ENCODE measurements at places on chromosomes 7 and 10.

GRCh38 chr7:106358103-106358663, 73.4 kb upstream of the NAMPT start:
- DNase-seq, result no peak

- no peak for DNase-seq
Observed at GRCh38 chr7:154583454-154583853, 419.5 kb downstream of the PAXIP1 start.

DNA sequence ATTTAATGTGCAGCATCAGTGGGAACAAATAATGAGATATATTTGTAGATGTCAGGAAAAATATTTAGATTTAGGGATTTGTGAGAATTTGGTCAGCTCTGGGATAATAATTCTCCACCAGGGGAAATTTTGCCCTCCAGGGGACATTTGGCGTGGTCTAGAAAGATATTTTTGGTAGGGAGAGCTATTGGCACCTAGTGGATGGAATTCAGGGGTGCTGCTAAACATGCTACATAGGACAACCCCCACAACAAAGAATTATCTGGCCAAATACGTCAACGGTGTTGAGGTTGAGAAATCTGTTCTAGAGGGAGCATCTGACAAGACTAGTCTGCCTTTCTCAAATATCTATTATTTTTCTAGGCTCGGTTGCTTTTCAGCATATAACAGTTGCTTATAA, 2.1 kb downstream of the ADK start:
- no peak for DNase-seq

DNA sequence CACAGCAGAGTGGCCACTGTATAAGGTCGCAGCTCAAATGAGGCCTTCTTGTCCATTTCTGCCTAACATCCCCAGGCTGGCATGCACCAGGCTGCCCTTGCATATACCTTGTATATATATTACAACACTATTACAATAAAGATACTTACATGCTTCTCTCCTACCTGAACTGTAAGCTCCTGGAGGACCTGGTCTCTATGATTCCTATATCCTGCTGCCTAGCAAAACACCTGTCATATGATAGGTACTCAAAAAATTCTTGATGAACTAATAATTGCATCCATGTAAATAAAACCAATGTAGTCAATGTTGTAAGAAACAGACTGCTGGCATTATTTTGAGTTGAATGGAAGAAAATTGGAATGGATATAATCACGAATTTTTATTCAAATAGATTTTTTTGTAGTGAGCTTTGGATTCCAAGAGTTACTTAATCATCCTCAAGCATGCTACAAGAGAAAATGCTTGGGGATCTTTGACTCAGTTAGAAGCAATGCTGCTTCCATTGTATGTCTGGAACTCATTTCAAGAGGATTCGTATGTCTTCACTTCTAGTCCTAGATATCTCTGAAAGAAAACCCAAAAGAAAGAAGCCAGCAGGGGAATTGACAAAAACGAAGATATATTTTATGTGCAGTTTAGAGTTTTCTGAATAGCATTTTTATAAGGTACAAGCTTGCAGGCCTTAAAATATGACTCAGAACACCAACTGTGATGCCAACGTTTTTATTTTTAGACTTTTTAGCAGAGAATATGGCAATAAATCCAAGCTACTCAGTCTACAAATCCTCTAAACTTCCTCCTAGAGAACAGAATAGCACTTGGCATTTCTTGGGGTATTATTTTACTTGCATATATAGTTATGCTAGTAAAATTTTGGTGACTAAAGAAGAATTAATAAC, 53.1 kb downstream of the OSBPL3 start:
- DNase-seq, result no peak

GRCh38 chr7:39211581-39211980, 233.9 kb downstream of the POU6F2 start:
- no peak for DNase-seq

- DNase-seq, result no peak
Observed at GRCh38 chr10:132535065-132535651, 2.4 kb upstream of the INPP5A start.

DNA sequence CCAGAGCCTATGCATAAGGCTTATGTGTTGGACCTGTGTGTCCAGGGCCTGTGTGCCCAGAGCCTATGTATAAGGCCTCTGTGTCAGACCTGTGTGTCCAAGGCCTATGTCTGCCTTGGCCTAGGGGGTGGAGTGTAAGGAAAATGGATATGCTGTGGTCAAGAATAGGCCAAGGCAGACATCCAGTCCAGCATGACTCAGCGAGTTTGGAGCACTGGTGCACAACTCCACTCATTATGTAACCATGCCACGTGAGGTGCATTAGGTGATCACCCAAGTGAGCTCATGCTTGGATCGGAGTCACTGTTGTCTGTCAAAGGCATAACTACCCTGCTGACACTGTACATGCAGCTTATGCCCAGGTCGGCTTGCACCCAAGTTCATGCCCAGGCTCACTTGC, 238.9 kb downstream of the CACNA2D1 start:
- no peak for DNase-seq

DNA sequence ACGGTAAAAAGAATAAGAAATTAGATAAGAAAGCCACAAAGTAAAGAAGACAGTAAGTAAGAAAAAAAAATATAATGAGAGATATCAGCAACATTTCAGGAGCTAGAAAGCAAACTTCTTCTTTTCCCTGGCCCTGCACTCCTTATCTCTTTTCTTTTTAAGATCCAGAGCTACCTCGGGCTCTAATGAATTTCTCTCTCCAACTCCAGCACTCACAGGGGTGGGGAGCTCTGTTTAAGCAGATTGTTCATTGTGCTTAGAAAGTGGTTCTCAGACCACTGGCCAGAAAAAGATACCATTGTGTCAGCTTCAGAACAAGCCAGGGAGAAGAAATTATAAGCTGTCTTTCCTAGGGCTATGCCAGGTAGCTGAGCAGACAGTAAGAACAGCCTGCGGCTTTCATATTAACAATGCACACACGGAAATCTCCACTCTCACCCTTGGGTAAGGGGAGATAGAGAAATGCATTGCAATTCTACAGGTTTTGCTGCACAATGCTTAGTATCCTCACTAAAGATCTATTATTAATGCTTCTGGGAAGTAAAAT, 19.3 kb downstream of the OR2F1 start:
- no peak for DNase-seq

DNA sequence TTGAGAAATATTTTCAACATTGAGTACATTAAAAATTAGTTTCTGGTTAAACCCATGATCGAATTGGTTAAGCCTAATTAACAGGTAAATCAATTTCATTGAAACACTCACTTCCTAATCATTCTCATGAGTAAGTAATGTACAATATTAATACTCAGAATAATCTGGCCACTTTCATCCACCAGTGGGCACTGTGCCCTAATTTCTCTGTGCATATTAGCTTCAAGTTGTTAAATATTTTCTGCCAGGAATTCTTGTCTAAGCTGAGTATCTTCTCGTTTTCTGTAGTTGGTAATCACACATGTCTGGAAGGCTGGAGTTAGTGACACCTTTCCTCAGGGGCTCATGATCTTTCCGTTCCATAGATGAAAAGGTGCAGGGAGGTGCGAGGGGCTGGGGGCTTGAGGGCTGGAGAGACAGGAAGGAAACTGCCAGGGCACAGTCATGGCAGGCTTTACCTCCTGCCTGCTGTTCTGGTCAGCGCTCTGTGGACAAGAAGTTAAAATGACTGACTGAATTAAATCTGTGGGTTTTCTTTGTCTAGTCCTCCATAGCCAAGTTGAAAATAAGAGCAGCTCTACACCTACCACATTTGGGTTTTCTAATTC, 71.9 kb downstream of the WIPF3 start:
- peak; percentile 24 for DNase-seq

GRCh38 chr10:509361-510102, 179.9 kb downstream of the DIP2C start:
- no peak for DNase-seq

GRCh38 chr10:127243490-127244272, 47.3 kb upstream of the INSYN2A start:
- DNase-seq, result peak; percentile 54

- no peak for DNase-seq
Observed at GRCh38 chr7:133783276-133783675, 343.9 kb upstream of the LRGUK start.

DNA sequence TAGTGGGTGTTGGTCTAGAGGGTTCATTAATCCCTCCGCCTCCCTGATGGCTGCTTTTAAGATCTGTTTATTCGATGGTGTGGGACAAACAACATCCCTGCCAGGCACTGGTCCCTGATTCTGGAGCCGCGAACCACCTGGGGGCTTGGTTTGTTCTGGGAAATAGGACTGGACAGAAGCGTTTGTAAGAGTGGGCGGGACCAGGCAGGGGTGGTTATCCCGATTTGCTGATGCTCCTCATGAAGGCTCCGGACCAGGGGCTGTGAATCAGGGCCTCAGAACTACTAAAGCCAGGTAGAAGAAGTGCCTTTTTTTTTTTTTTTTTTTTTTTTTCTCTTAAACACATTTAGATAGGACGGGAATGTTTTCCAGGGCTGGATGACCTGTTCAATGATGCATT, 273.4 kb downstream of the WDR37 start:
- DNase-seq, result no peak

GRCh38 chr7:137127058-137127457, 216.5 kb downstream of the PTN start:
- no peak for DNase-seq

GRCh38 chr7:71753956-71754664, 622.2 kb downstream of the GALNT17 start:
- no peak for DNase-seq
